ENCODE measurements at places on chromosomes 2 and 18.

DNA sequence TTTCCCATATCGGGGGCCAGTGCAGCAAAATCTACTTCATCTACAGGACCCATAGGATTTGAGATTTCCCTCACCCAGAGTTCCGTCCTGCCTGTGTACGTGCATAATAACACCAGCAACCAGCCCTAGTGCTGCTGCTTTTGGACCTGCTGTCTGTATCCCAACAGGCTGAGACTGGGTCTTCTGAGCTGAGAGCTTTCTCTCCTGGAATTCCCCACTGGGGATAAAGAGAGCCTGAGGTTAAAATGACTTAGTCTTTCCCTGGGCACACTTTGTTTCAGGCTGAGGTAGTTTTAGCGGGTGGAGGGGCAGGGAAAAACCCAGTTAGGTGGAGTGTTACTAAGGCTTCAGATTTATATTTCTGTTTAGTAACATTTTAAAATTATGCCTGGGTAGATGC is 62.5 kb downstream of the SERTAD2 start:
- DNase-seq = no peak

- no peak for DNase-seq
Measured at GRCh38 chr2:207253666-207254345, 88.1 kb upstream of the KLF7 start.

GRCh38 chr2:215899141-215900074 is 113.9 kb downstream of the MREG start:
- DNase-seq = no peak

DNA sequence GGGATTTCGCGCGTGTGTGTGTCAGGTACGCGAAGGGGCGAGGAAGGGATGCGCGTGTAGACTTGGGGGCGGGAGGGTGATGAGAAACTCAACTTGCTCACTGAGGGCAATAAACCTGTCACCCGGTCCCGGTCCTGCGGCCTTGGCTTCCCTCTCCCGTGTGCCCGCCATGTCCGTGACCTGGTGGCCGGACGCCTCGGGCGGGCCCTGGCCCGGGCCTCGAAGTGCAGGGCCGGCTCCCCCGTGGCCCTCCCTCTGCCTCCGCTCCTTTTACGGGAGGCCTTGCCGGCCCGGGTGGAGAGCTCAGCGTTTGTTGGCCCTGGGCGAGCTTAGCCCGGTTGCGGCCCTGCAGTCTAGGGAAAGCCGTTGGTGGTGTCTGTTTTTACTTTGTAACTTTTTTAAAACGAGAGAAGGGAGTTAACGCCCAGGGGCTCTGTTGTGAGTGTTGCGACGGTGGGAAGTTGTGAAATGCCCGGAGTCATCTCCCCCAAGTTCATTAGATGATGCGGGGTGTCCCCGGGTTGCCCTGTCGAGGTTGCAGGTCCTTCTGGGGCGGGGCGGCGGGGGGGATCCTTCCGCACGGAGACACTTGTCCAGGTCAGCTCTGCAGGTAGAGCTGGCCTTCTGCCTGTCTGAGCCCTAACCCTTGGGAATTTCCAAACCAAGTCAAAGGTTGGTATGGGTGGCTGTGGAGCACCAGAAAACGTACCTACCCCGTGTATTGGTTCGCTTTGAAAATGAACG is 883 bp downstream of the SMCHD1 start:
- peak; percentile 37 for DNase-seq

GRCh38 chr2:171834286-171834685 is 59.8 kb downstream of the SLC25A12 start:
- DNase-seq = no peak

DNA sequence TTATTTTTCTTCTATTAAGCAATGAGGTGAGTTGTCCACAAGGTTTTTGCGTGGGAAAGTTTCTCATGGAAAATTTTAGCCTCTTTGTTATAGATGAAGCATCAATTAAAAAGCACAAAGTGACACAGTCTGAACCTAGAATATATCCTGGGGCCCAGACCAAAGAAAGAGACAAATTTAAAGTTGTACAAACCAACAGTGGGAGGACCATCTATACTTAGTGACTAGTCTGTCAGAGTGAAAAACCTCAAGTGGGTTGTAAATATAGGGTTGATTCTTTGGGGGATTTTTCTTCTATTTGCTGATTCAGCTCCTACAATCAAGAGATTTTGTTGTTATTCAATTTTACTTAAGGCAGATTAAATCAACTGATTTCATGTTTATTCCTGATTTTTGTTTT is 256.2 kb downstream of the SATB2 start:
- DNase-seq = no peak

- DNase-seq = no peak
Measured at GRCh38 chr2:10333247-10333613, 30.5 kb downstream of the HPCAL1 start.

GRCh38 chr2:215895330-215895729 is 118.0 kb downstream of the MREG start:
- DNase-seq = no peak

DNA sequence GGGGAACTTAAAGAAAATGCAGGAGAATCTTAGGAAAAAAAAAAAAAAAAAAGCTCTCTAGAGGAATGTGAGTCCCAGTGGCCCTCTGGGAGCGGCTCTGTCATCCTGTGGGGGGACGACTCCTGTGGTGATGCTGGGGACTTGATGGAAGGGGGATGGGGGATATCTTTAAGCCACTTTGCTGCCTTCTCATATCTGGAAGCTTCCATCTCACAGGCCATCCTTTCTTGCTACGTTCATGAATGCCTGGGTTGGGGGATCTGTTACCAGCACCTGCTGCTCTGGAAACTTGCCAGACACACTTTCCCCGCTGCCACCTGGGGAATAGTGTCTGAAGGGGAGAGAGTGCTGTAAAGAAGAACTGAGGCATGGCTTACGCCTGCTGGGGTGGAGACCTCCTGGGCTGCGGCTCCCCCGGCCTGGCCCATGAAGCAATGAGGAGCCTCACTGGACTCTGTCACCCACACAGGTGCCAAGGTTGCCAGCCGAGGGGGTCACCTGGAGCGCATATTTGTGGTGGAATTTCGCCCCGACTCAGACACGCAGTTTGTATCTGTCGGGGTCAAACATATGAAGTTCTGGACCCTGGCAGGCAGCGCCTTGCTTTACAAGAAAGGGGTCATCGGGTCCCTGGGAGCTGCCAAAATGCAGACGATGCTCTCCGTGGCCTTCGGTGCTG is 92.8 kb downstream of the RTN4 start:
- DNase-seq = no peak

GRCh38 chr18:44996261-44996660 is 315.6 kb downstream of the SETBP1 start:
- DNase-seq = no peak

DNA sequence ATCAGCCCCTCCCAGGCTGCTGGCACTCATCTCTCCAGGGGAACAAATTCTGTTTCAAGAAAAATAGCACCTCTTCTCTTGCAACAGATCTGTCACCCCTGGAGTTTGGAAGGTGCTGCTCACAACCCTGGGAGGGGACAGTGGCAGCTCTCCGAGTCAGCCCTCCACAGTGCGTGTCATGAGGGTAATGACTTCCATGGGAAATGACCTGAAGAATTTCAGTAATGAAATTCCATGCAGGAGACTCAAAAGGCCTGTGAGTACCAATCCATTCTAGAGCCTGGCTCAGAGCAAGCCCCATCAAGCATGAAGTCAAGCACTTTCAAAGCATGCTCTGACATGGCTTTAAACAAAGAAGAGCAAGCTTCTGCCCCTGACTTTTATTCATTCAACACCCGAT is 276.3 kb upstream of the PARD3B start:
- DNase-seq = no peak

DNA sequence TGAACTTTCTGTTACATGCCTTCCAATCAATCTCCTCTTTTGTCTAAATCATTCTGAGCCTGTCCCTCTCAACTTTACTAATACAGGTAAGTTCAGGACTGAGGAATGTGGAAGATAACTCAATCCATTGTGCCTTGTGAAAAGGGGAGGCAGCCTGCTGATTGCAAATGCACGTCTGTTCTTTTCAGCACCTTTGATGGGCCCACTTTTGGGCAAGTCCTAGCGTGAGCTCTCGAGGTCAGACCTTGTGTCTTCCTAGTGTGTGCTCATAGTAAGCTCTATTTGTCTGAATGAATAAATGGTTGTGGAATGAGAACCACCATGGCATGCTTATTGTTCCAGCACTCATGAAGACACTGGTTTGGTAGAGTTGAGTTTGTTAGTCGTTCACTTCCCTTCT is 50.4 kb upstream of the REL start:
- DNase-seq = no peak

DNA sequence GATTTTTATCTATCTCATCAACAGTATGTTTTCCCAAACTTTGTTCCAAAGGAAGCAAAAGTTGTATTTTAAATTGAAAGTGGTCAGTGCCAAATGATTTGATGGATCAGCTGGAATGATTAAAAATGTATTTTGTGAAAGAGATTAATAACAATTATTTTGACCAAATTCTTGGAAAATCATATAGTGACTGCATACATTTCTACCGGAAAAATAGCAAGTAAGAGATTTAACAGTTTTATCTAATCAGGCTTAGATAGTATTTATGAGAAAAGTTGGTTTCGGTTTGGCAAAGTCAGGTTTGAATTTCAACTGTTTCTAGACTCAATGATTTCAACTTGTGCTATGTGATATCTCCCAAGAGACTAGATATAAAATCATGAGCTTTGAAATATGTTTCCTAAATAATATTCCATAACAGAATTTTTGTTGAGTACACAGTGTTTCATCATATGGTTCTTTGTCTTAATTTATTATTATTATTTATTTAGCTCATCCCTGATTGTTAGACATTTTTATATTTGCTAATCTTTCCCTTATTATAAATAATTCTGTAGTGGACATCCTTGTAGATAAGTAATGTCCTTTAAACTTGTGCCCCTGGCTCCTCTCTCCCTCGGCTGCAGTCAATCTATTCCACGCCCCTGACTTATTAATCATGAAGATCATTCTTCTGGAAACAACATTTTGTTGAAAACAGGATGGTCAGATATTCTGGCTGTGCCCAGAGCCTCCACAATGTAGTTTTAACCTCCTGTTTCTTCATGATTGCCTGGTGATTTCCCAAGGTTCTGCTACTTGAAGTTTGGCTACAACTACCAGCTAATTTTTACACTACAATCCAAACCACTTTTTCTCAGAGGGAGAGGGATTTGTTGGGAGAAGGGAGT is 520.7 kb upstream of the TCF4 start:
- DNase-seq = no peak

GRCh38 chr18:77206676-77207374 is 42.8 kb upstream of the GALR1 start:
- DNase-seq = no peak

DNA sequence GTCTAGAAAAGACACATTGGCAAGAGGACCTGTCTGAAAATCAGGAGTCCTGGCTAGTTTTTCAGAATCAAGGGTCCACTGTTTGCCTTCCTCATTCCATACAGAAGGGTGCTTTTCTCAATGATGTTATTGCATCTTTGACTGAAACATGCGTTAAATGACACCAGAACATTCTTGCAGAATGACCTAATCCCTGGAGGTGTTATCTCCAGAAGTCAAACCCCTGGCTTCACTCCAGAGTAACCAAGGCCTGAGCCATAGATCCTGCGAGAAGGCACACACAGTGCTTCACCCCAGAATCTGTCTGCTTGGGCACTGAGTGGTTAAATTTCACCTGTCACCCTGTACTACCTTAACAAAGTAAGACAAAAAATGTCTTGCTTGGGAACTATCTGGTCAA is 1055.2 kb upstream of the FANCL start:
- no peak for DNase-seq

DNA sequence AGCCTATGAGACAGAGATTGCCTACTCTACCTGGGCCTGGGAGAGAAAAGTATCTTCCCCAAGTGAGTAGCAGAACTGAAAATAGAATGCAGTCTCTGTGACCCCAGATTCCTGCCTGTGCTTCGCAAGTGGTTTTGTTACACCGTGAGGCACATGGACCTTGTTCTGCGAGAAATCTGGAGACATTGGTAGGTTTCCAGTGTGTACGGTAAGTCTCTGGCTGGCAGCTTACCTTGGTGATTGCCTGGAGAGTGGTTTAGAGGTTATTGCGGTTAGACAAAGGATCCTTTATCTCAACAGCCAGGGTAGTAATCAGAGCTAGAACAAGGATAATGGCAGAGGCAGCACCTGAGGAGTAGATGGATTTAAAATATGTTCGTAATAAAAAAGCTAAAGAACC is 606.0 kb upstream of the GCFC2 start:
- no peak for DNase-seq

DNA sequence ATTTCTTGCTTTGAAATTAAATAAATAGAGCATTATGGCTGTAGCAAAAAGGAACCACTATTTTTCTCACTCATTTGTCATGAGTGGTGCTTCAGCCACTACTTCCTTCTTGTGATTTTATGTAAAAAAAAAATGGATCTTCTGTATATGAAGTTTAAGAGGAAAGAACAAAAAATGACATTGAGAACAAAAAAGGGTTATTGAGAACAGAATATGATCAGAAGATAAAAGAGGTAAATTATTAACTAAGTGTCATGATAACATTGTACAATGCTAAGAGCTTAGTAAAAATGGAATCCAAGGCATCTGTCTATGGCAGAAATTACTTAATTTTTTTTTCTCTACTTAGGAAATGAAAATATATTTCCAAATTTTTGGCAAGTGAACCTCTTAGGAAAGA is 103.5 kb downstream of the PKP4 start:
- no peak for DNase-seq

DNA sequence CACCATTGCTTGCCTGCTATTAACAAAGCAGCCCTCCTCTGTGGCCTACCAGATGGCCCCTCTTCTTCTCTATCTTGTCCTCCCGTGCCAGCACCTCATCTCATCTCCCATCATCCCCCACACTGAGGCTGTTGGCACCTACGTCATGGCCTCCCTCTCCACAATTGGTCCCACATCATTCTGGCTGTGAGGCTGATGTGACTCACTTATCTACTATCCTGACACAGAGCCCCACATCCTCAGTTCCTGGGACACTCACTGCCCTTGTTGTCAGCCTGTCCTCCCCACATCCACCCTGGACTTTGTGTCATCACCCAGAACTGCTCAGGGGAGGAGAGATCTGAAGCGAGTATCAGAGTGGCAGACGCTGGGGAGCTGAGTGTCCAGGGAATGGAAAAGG is 102.9 kb downstream of the MRO start:
- DNase-seq = no peak

DNA sequence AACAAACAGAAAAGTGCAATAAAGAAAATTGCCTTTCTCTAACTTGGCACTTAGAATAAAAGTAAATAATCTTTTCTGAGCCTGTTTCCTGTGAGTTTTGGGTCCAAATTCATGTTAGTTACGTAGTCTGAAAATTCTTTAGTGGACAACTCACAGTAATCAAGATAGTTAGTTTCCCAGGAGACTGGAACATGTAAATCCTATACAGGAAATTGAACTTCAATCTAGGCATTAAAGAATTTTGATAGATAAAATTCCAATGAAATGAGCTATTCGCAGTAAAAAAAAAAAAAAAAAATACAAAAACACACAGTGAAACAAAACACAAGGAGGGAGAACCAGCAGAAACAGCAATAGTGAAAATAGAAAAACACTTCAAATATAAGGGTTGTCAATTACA is 83.8 kb upstream of the REG3G start:
- DNase-seq = no peak

GRCh38 chr2:1721706-1722646 is 22.3 kb downstream of the PXDN start:
- DNase-seq = no peak

DNA sequence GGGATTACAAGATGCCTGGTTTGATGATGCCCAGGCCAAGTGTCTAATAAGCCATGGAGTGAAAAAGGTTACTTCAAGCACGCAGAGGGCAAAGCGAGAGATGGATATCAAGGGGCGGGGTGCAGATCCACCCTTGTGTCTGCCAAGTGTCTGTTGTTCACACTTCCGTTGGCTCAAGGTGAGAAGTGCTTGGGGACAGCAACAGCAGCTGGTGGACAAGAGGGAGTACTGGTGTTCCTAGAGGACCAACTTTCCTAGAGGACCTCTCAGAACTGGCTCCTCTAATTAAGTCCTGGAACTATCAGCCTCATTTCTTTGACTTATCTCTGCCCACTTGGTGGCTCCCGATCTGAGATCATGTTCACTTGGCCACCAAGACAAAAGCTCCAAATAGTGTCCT is 299.1 kb downstream of the PRKCE start:
- no peak for DNase-seq

Measured in stimulated activated CD4-positive, alpha-beta T cell treated with anti-CD3 and anti-CD28 coated beads, Interleukin-12 subunit alpha, Interleukin-12 subunit beta, amount 100 ng/mL, for 24 hours (primary cell).